ENCODE measurements at places on chromosomes 7 and 10.
A peak's percentile ranks its signal among the peaks of the same experiment; 100 is the strongest.

DNA sequence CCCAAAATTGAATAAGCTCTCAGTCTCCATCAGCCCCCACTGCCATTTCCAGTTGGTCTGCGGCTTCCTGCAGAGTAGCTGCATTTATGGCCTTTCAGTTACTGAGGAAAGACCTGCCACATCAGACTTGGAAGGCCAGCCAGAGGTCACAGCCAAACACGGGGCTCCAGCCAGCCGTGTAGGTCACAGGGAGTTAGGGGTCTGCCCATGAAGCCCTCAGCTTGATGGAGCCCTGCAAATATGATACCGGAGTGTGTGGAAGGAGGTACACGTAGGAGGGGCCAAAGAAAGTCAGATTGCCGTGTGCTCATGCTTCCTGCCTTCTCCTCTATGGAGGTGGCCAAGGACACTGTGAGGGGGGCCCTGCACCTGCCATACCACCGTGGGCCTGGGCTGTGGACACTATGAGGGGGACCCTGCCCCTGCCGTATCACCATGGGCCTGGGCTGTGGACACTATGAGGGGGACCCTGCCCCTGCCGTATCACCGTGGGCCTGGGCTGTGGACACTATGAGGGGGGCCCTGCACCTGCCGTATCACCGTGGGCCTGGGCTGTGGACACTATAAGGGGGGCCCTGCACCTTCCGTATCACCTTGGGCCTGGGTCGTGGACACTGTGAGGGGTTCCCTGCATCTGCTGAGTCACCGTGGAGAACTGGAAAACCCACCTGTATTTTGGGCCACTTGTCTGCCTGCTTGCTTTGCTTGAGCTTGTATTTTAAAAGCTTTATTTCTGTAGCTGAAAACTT, 335.7 kb upstream of the SHH start:
- peak; percentile 32 for DNase-seq

GRCh38 chr10:119413093-119413453, 129.4 kb downstream of the RGS10 start:
- DNase-seq = no peak

- DNase-seq = no peak
These were observed 19.3 kb downstream of the CDHR3 start for GRCh38 chr7:105982388-105982787.

- DNase-seq = no peak
These were observed 15.2 kb downstream of the RCC1L start for GRCh38 chr7:75058406-75058805.

- DNase-seq = peak; percentile 44
These were observed 229.9 kb downstream of the MAD1L1 start for GRCh38 chr7:2002561-2003450.

- no peak for DNase-seq
These were observed 353.4 kb upstream of the FZD8 start for GRCh38 chr10:35995485-35995884.

DNA sequence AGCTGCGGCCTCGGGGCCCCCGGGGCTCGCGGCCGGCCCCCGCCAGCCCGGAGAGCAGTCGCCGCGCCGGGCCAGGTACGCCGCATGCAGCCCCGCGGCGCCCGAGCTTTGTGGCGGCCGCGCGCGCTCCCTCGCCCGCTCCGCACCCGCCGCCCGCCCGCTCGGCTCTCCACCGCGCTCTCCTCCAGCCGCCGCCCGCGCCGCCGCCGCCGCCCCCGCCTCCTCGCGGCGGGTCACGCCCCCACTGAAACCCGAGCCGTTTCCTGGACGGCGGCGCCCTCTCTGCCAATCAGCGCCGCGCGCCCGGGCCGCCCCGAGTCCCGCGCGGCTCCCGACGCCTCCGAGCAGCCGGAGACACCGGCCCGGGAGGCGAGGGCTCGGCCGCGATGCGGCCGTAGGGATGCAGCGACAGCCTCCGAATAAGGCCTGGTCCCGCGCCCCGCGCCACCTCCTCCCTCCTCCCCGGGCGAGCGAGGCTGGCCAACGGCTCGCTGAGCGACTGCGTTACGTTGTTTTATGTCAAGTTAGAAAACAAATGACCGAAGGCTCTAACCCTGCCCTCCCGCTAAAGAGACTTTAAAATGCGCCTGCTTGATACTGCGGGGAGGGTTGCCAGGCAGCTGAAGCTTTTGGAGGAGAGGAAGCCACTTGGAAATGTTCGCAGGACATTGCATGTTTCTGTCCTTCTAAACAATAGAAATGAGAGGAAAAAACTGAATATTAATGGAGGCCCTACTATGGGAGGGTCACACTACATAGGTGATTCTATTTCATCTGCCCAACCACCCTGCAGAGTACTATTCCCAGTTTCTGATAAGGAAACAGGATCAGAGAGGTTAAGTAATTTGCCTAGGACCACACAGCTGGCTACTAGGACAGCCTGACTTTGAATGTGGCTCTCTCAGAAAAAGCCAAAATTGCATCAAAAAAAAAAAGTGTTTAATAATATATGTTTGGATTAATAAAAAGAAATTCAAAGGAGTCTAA, at the start of gene FGFR2:
FGFR2 (minus strand) TSS at position 182 of the 987 bp plus-strand sequence. CDS start 4,627 bp downstream, outside the sequence.
- peak; percentile 93 for DNase-seq

- DNase-seq = no peak
These were observed 36.7 kb downstream of the ZNF467 start for GRCh38 chr7:149736478-149737360.

GRCh38 chr7:114623146-114623545, 208.5 kb downstream of the FOXP2 start:
- DNase-seq = no peak

DNA sequence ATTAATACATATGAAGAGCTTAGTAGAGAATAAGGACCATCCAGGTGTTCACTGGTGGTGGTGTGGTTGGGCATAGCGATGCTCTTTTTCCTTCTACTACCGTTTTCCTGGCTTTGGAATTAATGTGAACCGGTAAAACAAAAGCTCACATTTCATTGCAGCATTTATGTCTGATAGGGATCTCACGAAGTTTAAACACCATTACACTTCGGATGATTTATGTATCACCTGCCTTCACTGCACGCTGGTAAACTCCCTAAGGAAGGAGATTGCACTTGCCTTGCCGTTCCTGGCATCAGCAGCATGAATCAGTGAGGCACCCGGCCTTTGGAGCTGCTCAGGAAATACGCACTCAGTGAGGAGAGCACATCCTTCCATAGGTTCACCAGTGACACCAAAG, 47.5 kb downstream of the WIPF3 start:
- no peak for DNase-seq

- peak; percentile 71 for DNase-seq
These were observed 36.7 kb downstream of the BTBD16 start for GRCh38 chr10:122307669-122308416.

DNA sequence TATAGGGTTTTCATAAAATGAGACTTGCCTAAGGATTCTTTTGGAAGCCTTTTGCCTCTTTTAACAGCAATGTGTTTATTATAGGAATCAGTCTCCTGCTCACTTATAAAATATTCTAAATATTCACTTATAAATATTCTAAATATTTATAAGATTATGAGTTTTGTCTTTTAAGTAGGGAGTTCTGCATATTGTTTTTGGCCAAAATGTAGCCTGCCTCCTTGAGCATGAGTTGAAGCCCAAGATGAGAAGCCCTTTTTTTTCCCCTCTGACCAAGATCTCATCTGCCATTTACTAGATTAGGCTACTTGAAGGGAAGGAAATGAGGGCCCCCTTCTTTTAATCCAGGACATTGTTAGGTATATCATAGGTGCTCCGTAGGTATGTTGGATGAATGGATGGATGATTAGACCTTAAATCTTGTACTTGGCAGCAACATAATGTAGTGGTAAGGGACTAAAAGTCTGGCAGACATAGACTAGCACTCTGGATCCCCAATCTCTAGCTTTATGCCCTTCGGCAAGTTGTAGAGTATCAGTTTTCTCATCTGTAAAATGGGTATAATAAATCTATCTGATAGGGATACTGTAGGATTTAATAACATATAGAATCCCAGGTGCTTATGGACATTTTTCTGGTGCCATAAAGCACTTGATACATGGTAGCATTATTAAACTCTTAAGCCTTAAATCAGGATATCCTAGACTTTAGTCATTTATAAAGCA, 59.1 kb downstream of the ARID5B start:
- no peak for DNase-seq

- DNase-seq = peak; percentile 86
These were observed 19.6 kb upstream of the EFCAB10 start for GRCh38 chr7:105600720-105601550.

DNA sequence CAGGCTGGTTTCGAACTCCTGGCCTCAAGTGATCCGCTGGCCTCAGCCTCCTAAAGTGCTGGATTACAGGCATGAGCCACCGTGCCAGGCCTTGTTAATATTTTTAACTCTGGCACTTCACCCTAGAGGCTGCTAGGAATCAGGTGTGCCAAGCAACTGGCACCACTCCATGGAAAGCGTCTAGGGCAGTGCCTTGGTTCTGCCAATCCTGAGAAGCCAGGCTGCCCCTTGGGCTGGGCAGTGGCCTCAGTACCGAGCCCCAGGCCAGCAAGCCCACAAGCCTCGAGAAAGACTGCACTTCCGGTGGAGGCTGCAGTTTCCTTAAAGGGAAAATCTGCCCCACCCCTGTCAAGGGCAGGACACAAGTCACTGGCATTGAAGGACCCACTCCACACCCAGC, 11.3 kb downstream of the ALKBH4 start:
- DNase-seq = no peak

DNA sequence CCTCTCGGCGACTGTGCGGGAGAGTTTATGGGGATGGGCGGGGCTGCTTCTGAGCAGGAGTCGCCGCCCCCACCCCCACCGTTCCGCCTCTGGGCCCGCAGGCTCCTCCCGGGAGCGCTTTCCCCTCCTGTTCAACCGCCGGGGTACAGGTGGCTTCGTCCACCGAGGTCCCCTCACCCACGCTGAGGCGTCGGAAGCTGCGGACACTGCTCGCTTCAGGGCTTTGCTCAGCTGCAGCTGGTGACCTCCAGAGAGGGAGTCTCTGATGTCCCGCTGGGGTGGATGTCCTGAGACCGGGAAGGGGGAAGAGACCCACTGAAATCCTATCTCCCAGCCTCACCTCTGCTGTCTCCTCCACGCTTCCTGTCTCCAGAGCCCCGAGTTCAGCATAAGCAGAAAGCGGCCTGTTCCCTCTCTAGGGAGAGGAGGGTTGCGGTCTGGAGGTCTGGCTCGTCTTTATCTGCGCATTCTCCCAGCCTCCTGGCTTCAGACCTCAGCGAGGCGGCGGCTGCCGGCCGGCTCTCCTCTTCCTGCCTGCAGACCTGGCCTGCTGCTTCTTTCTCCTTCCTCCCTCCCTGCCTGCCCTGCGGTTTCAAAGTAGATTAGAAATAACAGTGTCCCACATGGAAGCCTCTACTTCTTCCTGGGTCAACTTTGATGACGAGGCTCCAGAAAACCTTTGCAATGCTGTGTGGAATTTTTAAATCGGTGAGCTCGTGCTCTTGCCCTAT, 1.8 kb downstream of the CYP2E1 start:
- no peak for DNase-seq

- peak; percentile 72 for DNase-seq
These were observed 87.7 kb downstream of the PIK3CG start for GRCh38 chr7:106952658-106953231.

DNA sequence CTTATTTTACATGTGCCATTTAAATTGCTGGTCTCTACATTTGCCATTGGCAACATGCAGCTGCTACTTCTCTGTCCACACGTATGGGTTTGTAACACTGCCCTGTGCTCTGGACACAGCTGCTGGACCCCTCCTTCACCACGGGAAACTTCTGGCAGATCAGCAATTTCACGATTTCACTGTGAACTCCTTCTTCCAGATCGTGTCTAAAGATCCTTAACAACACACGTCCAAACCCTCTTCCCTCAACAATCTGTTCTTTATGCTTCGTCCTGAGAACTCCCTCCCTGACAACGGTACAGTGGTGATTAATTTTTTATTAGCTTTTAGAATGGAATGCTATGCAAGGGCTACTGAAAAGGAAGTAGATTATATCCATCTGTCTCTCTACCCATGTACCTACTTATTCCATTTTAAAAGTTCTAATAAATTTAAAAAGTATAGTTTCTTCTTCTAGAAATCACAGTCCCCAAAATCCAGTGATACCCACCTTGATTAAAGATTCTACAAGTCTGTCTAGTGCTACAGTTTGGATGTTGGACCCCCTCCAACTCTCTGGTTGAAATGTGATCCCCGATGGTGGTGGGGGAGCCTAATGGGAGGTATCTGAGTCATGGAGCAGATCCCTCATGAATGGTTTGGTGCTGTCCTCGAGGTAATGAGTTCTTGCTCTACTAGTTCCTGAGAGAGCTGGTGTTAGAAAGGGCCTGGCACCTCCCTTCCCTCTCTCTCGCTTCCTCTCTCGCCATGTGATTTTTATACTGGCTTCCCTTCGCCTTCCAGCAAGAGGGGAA, 81.0 kb downstream of the KIAA1549 start:
- no peak for DNase-seq

DNA sequence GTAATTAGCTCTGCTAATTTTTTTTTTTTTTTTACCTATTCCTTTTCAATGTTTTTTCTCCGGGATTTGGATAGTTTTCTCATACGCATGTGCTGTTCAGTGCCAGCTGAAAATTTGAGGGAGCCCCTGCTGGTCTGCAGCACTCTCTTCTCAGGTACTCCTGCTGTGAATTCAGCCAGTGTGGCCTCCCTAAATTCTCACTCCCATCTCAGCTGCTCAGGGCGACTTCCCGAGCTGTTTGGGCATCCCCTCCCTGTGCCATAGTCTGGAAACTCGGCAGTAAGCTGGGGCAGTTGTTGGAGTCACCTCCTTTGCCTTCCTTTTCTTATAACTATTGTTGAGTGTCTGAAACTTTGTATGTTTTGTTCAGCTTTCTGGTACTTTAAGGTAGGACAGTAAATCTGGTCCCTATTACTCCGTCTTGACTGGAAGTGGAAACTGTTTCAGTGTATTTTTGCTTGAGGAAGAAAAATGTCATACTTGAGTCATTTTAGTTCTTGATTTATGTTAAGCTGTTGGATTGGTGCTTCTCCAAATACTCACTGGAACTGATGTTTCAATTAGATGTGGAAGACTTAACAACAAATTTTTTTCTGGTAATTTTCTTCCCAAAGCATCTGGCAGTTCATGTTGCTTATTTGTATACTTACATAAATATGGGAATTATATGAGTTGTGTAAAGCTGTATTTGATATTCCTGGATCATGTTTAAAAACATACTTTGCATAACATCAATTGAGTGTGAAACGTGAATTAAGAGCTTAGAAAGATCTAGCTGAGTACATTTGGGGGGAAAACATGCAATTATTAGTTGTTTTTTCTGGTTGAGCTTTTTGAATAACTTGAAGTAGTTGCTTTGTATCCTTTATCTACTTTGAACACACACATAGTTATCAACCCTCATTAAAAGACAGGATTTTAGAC, 33.7 kb downstream of the MINPP1 start:
- no peak for DNase-seq

GRCh38 chr10:44988957-44989585, 10.5 kb upstream of the DEPP1 start:
- peak; percentile 44 for DNase-seq

DNA sequence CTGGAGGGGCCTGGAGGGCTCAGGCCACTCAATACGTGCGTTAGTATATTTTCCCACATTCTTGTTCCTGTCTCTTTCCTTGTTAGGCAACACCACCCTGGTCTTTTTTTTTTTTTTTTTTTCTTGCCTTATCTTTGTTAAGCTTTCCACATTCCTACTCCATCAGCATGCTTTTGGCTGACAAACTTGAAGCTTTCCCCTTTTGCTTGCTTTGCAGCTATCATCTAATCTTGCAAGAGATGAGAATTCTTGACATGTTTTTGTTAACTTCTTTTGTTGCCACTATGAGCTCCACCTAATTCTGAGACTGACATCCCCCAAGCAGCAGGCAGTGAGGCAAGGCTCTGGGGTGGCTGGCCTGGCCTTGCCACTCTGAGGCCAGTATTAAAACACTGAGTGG, 52.5 kb upstream of the NRP1 start:
- no peak for DNase-seq
